ENCODE measurements at places on chromosomes 13 and 19.

GRCh38 chr13:73466561-73466960 lies 407.8 kb downstream of the KLF5 start:
- no peak for DNase-seq

- no peak for DNase-seq
Measured at GRCh38 chr19:18311502-18312091, 11.3 kb downstream of the LSM4 start.

- DNase-seq: no peak
Measured at GRCh38 chr19:40704491-40705361, 12.0 kb downstream of the COQ8B start.

- peak; percentile 62 for DNase-seq
Measured at GRCh38 chr19:33143897-33144405, 12.0 kb downstream of the WDR88 start.

DNA sequence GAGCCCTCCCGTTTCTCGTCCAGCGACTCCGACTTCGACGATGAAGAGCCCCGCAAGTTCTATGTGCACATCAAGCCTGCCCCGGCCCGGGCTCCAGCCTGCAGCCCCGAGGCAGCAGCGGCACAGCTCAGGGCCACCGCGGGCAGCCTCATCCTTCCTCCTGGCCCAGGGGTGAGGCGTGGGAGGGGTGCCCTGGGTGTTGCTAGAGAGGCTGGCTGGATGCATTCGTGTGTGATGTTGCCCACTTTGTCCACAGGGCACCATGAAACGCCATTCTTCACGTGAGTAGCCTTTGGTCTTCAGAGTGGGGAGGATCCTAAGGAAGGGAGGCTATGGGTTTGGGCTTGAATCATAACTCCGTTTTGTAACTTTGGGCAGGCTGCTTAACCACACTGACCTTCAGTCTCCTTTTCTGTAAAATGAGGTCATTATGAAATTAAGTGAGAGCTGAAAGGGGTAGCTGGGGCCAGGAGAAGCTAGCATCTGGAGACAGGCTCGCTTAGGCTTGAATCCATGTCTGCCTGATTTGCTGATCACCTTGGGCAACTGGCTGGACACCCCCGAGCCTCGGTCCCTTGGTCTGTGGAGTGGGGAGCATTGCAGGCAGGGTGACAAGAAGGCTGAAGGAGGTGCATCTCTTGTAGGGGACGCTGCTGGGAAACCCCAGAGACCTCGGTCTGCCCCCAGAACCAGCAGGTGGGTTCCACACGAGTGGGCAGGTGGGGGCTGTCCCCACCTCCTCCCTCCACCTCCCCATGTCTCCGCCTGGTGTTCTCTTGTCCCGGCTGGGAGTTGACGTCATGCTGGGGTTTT lies 18.7 kb upstream of the B3GNT3 start:
- DNase-seq: no peak
